ENCODE measurements at places on chromosomes 11 and 22. TPM values are rescaled to one million over a fixed set of nuclear protein-coding genes. Genes with fewer than 3 reads are reported as not detected.

GRCh38 chr22:44309137-44309536 is 3.6 kb downstream of the SHISAL1 start:
- no peak overlapping the region for H3K4me3 ChIP-seq
- H3K27ac ChIP-seq = no peak overlapping the region
- H3K27me3 ChIP-seq = peaks cover 2% of the 10 kb centered on the region
- no peaks in the 10 kb centered on the region for H3K4me1 ChIP-seq

DNA sequence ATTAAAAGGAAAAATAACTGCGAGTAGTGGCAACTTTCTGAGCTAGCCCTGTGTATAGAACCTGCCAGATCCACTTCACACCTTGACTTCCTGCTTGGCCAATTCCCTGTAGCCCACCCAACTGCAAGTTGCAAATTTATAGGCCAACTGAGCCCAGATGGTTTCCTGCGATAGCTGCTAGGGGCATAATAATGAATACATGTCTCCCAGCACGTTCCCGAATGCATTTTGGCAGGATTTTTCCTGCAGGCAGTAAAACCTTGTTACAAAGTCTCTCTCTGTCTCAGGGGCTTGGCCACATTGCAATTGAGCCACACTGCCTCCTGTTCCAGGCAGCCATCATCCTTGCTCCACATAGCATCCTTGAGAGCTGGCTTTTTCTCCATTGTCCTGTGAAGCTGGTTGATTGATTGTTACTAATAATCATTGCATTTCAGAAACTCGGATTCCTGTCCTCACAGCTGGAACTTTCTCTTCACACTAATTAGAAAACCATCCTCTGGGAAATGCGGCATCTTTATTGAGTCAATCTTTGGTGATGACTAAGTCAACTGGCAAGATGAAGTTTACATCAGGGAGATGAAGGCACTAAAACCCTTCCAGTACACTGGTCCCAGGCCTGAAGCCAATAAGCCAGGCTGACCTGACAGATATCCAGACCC is 18.6 kb upstream of the LMO2 start:
- DNase-seq = no peak
- H3K4me3 ChIP-seq = no peak overlapping the region
- H3K36me3 ChIP-seq = no peaks in the 10 kb centered on the region
- H3K27ac ChIP-seq = no peak overlapping the region
- H3K27me3 ChIP-seq = peaks cover 17% of the 10 kb centered on the region

Gene CATSPER1
- 0.76 TPM for total RNA-seq

Gene TRMU
- total RNA-seq = 81.0 TPM

All from activated T-helper 1 cell treated with anti-CD3 and anti-CD28 coated beads, Interleukin-12 subunit alpha, Interleukin-12 subunit beta, Interleukin-2, Interleukin-4 antibody, amounts not matched to agents 30 ng/mL and 10 ng/mL and 1 ng/mL, durations not matched to agents 14 hours and 24 hours and 36 hours (primary cell).